ENCODE measurements at places on chromosomes 12 and 14. TPM values are rescaled to one million over a fixed set of nuclear protein-coding genes. Genes with fewer than 3 reads are reported as not detected.

ABCC9 gene
- 0.07 TPM for total RNA-seq

RNASE3 gene
- not detected for total RNA-seq

TMPRSS12 gene
- total RNA-seq, result not detected

SDS gene
- total RNA-seq, result not detected

RD3L gene
- not detected for total RNA-seq

NPFF gene
- total RNA-seq, result not detected

ALDH1L2 gene
- total RNA-seq, result 2.2 TPM

DNA sequence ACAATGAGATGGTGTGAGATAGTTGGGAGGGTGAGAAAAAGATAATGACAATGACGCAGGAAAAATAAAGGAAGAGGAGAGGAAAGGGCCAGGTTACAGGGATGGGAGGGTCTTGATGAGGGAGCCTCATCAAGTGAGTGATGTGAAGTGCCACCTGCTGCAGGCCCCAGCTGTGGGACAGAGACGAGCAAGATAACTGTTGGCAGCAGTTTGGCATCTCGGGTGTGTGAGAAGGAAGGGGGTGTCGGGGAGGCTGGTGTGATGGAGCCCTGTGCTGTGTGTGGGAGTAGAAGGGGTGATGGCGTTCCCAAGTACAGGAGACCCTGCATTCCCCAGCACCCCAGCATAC is 11.4 kb upstream of the TAC3 start:
- no peak for DNase-seq

DNA sequence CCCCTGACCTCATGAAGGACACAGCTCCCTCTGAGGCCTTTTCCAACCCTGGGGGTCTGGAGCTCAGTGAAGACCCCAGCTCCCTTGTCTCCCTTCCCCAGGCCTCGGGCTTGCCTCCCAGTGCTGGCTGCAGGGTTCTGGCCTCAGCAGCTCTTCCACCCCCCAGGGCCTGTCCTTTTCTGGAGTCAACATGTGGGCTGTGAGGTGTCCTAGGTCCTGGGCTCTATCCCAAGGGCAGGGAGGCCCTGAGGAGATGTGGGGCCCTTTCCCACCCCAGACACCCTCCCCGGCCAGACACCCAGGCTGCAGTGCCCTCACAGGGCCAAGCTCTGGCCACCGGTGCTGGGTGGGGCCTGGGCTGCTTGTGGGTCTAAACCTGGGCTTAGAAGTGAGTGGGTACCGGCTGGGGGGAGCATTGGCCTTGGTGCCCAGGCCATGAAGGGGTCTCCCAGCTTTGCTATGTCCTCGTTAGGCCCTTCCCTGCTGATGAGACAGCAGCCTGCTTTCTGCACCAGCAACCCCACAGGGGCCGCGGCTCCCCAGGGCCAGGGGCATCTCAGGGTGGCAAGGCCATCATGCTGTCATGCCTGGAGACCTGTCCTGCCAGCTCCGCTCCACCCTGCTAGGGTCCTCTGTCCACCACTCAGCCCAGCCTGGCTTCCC is 2.7 kb upstream of the CRIP2 start:
- no peak for DNase-seq

- no peak for DNase-seq
Measured at GRCh38 chr14:26765768-26766520, 168.1 kb upstream of the NOVA1 start.

DNA sequence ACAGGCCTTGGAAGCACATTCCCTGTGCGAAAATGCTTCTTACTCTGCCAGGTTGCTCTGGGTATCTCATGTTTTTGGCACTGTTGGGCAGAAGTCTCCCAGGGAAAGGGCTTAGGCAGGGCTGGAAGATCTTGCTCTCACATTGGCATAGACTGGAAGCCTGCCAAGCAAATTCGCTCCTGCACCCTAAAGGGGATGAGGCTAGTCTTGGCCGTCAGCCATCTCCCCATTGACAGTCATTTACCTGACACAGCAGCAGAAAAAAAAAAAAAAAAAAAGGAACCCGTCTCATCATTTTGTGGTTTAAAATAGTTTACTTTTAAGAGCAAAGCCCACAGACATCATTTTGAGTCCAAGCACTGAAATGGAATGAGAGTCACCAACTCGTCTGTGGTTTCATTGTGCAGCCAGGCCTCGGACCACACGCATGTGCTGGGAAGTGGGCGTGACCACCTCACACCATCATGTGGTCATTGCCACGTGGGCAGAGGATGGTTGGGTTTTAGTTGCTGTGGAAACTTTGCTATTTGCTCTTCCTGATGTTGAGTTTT is 84.8 kb downstream of the NRXN3 start:
- DNase-seq, result no peak

DNA sequence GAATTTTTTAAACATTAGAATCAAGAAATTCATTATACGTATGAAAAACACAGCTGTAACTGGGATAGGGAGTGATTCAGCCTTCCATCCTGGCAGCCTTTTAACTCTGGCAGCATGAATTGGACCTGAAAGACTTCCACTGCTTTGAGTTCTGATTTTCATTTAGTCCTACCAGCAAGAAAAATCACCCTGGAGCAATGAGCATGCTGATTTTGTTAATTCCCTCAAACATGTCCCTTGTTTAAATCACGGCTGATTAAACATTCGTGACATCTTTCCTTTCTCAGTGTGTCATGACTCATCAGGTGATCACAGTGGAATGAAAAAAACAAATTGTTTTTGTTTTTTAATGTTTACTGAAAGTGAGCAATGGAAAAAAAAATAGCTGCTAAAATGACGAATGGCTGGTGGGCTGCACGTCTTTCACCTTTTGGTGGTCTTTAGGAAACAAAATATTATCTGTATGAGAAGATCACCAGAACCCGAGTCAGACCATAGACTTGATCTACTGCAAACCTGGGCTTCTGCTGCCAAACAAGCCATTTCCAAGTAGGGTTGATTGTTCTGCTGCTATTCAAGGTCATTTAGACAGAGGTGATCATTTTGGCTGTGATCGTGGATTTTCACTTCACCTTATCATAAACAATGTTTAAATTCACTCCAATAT is 67.0 kb upstream of the CAND1 start:
- no peak for DNase-seq

GRCh38 chr14:90288651-90289355 is 32.5 kb downstream of the PSMC1 start:
- no peak for DNase-seq

DNA sequence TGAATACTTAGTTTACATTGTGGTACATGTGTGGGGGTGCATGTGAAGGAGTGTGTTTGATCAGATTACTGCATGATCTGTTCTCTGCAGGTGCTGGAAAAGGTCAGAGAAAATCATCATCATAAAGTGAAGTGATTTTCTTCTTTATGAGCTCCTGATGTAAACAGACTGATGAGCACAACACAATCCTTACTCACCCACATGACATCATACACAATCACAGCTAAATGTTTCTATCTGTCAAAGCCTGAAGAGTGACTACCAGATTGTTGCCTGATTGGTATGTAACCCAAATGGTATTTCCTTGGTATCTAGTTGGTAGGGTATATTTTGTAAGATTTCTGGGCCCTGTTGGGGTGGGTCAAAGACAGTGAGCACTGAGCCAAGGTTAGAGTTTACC is 270.8 kb downstream of the FOXG1 start:
- no peak for DNase-seq

DNA sequence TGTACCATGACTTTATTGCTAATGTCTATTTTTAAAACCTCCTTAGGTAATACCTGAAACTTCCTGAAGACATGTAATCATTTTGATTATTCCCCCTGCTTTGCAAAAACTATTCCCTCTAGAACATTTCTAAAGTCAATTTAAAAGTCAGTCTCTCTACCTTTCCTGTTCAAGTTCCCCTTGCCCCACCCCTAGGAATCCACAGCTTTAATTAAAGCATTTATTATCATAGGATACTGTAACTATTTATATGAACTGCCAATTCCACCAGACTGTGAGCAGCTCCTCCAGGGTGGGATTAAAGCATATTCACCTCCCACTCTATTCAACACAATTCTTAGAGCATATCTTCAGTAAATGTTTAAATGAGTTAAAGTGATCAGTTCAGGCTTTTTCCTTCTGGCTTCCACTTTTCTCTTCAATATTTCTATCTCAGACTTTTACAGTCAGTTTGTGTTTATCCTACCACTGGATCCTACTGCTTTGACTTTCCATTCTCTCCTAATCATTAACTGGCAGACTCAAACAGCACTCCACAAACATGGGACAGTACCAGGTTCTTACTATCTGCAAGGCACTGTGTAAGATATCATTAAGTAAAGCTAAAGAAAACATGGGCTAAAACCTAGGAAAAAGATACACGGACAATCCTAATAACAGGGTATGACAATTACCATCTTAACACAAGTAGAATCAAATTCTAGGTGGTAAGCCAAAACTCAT is 39.1 kb downstream of the PTPN21 start:
- no peak for DNase-seq

- no peak for DNase-seq
Measured at GRCh38 chr12:65609359-65609771, 214.9 kb upstream of the HMGA2 start.

DNA sequence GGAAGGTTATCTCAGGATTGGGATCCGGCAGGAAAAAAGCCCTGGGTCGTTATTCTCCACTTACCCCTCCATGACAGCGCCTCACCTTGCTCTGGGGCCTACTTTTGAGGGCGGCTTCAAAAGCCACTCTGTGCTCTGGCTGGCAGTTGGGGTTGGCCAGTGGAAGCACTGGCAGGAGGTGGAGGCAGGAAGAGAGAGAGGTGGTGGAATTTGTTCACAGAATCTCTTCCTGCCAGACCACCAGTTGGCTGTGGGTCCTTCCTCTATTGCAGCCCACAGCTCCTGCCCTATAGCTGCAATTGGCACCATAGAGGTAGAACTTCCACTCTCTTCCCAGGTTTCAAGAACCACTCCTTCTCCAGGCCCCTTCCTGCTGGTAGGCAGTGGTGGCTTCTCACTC is 32.7 kb upstream of the SDR39U1 start:
- DNase-seq, result no peak

- no peak for DNase-seq
Measured at GRCh38 chr12:54977857-54978256, 6.7 kb downstream of the TESPA1 start.

GRCh38 chr12:19965196-19966038 is 402.9 kb upstream of the PDE3A start:
- no peak for DNase-seq

DNA sequence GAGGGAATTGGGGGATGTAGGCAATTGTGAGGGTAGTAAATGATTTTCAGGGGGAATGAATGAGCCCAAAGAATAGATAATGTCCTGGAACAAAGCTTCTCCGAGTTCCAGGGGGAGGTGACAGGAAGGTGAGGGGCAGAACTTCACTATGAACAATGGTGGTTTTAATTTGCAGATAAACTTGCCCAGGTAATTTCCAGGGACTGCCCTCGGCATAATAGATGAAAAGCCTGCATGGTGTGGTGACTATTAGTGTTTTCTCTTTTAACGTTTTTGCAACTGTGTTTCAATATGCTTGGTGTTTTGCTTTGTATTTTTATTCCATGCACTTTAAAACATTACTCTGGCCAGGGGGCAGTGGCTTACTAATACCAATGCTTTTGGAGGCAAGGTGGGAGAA is 325.2 kb upstream of the RGS6 start:
- DNase-seq, result no peak

GRCh38 chr12:41287500-41288141 is 99.5 kb downstream of the PDZRN4 start:
- no peak for DNase-seq

- no peak for DNase-seq
Measured at GRCh38 chr14:93132472-93133065, 16.8 kb upstream of the ITPK1 start.

- no peak for DNase-seq
Measured at GRCh38 chr12:105876396-105876927, 262.3 kb downstream of the NUAK1 start.

- DNase-seq, result no peak
Measured at GRCh38 chr14:37047996-37048395, 124.4 kb downstream of the SLC25A21 start.
